ENCODE measurements at places on chromosomes 2 and 18. TPM values are rescaled to one million over a fixed set of nuclear protein-coding genes. Genes with fewer than 3 reads are reported as not detected.

Gene NPHP1
- total RNA-seq, result 5.3 TPM

Gene GRP
- 0.67 TPM for total RNA-seq

Gene COLEC12
- total RNA-seq, result 32.9 TPM

DNA sequence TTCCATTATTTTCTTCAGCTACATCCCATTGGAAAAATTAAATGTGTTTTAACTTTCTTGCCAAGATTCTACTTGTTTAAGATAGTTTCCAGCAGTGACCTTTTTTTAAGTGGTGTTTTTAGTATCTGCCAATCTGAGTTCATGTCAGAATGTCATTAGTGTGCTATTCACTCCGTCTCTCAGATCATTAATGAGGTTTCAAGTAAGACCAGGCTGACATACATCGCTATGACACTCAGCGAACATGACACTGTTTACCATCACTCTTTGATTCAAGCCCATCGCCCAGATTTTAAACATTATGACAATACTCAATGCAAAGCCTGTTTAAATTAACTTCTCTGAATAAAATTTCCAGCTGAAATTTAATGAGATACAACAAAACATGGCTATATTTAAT is 272.0 kb upstream of the KYNU start:
- H3K27me3 ChIP-seq, result no peaks in the 10 kb centered on the region
- H3K36me3 ChIP-seq, result no peaks in the 10 kb centered on the region
- DNase-seq, result no peak
- H3K4me3 ChIP-seq, result no peak overlapping the region
- H3K4me1 ChIP-seq, result no peaks in the 10 kb centered on the region

DNA sequence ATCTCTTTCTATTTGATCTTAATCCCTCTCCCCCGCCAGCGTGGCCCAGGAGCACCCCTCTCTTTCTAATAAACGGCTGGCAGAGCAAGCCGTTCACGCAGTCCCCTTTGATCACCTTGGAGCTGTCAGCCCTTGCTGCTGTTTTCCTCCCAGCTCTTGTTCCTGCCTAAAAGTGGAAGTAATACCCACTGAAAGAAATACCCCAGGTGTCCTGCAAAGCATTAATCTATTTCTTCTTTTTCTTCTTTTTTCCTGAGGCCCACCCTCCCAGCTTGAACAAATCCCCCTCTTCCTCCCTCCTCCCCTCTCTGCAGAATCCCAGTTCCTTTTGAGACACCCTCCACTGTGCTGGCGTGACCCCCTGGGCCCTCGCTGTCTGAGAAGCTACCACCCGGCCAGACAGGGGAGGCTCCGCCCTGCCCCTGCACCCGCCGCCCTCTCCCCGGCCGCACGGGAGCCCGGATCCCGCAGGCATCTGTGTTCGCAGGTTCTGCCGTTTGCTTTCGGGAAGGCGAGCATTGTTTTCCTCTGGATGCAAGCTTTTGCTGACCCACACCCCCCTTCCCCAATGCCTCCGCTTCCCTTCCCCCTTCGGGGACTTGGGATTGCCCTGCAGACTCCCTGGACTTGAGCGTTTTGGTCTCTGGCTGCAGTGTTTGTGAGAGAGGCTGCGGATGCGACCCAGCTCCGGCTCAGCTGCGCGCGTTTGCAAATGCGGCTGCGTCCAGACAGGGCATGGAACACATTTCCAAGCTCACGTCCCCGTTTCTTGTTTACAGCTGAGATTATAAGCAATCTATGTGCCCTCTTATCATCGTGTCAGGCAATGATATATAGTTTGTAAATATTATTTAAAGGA is 631.5 kb downstream of the NYAP2 start:
- H3K27ac ChIP-seq, result peak overlapping the region; percentile 84
- peak overlapping the region; percentile 48 for H3K4me3 ChIP-seq
- H3K27me3 ChIP-seq, result no peaks in the 10 kb centered on the region
- no peaks in the 10 kb centered on the region for H3K36me3 ChIP-seq

GRCh38 chr2:105518897-105519296 is 120.0 kb upstream of the FHL2 start:
- no peak overlapping the region for H3K27ac ChIP-seq
- H3K4me1 ChIP-seq, result no peaks in the 10 kb centered on the region
- H3K27me3 ChIP-seq, result no peaks in the 10 kb centered on the region
- no peak overlapping the region for H3K4me3 ChIP-seq
- DNase-seq, result no peak
- H3K36me3 ChIP-seq, result no peaks in the 10 kb centered on the region

- no peaks in the 10 kb centered on the region for H3K36me3 ChIP-seq
- no peaks in the 10 kb centered on the region for H3K4me1 ChIP-seq
- no peak overlapping the region for H3K4me3 ChIP-seq
- peaks cover 12% of the 10 kb centered on the region for H3K27me3 ChIP-seq
- DNase-seq, result peak; percentile 37
These were observed 96.0 kb upstream of the OTOS start for GRCh38 chr2:240236217-240237111.

GRCh38 chr2:201953396-201953795 is 80.3 kb upstream of the FZD7 start:
- no peak overlapping the region for H3K27ac ChIP-seq
- H3K36me3 ChIP-seq, result no peaks in the 10 kb centered on the region
- H3K4me1 ChIP-seq, result no peaks in the 10 kb centered on the region

- H3K36me3 ChIP-seq, result no peaks in the 10 kb centered on the region
- H3K27ac ChIP-seq, result no peak overlapping the region
- H3K4me1 ChIP-seq, result no peaks in the 10 kb centered on the region
- H3K27me3 ChIP-seq, result no peaks in the 10 kb centered on the region
- no peak overlapping the region for H3K4me3 ChIP-seq
- no peak for DNase-seq
These were observed 107.3 kb upstream of the PID1 start for GRCh38 chr2:229378386-229378785.

DNA sequence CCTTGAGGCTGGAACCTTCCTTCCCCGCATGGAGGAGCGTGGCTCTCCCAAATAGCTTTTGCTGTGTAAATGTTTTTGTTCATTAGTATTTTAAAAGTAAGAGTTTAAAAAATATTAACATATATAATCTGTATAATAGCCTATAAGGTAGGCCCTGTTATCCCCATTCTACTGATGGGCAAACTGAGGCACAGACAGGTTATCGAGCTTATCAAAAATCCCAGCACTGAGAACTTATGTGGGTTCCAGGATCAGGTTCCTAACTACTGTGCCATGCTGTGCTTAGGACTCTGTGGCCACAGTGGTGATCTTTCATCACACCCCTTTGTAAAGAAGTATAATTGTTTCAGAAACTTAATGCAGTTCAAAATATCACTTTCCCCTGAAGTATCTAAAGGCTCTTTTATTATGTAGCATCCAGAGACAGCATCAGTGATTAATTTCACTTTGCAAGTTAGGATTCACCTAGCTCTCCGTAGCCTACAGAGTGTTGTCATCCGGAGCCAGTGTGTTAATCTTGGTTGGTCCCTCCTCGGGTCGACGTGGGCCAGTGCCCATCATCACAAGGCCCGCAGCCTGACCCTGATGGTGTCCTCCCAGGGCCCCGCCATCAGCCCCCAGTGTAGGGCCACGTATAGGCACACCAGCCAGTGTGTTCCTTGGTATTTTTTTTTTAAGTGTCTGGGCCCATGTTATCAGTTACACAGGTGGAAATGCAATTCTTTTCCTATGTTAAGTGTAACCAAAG is 28.7 kb downstream of the CABLES1 start:
- no peak overlapping the region for H3K27ac ChIP-seq
- no peaks in the 10 kb centered on the region for H3K27me3 ChIP-seq
- no peaks in the 10 kb centered on the region for H3K36me3 ChIP-seq
- no peak for DNase-seq
- H3K4me3 ChIP-seq, result no peak overlapping the region

DNA sequence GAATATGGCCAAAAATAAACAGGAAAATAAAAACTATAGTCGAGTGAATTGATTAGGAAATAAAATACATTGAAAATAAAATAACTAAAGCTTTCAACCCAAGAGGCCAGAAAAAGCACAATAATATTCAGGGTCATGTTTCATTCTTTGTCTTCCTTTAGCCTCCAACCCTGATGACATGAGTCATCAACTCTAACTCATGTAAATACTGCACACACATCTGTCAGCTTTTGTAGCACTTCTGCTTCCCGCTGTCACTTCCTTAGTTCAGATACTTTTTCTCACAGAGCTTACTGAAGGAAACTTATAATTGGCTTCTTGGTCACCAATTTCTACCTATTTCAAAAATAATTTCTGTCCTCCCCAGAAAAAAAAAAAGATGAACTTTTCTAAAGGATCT is 112.8 kb downstream of the UPP2 start:
- no peaks in the 10 kb centered on the region for H3K27me3 ChIP-seq
- no peak overlapping the region for H3K27ac ChIP-seq
- no peak overlapping the region for H3K4me3 ChIP-seq
- peaks cover 5% of the 10 kb centered on the region for H3K4me1 ChIP-seq

- no peak overlapping the region for H3K27ac ChIP-seq
- no peaks in the 10 kb centered on the region for H3K4me1 ChIP-seq
- H3K27me3 ChIP-seq, result no peaks in the 10 kb centered on the region
- H3K4me3 ChIP-seq, result no peak overlapping the region
These were observed 31.6 kb downstream of the INPP5D start for GRCh38 chr2:233091595-233092375.

- no peaks in the 10 kb centered on the region for H3K27me3 ChIP-seq
- no peaks in the 10 kb centered on the region for H3K36me3 ChIP-seq
- no peak overlapping the region for H3K4me3 ChIP-seq
- no peak overlapping the region for H3K27ac ChIP-seq
- H3K4me1 ChIP-seq, result no peaks in the 10 kb centered on the region
These were observed 16.2 kb downstream of the IL18RAP start for GRCh38 chr2:102439065-102439695.

DNA sequence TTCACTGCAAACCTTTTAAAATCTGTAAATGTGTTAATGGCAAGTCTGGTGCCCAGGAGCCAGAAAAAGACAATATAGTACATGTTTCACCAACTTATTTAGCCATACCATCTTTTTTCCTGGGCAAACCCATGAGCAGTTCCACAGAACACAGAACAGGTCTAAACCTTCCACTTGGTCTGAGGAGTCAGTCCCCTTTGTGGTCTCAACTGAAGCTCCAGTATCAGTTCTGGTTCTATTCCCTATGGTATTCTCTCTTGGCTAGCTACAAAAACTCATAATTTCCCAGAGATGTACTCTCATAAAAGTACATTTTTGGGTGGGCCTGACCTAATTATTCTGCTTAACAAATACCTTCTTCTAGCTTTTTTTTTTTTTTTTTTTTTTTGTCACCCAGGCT is 31.2 kb downstream of the STK17B start:
- no peak overlapping the region for H3K4me3 ChIP-seq
- no peak overlapping the region for H3K27ac ChIP-seq
- H3K36me3 ChIP-seq, result no peaks in the 10 kb centered on the region

GRCh38 chr2:149483004-149483605 is 104.5 kb downstream of the MMADHC start:
- DNase-seq, result no peak
- H3K27ac ChIP-seq, result no peak overlapping the region
- H3K4me1 ChIP-seq, result no peaks in the 10 kb centered on the region

DNA sequence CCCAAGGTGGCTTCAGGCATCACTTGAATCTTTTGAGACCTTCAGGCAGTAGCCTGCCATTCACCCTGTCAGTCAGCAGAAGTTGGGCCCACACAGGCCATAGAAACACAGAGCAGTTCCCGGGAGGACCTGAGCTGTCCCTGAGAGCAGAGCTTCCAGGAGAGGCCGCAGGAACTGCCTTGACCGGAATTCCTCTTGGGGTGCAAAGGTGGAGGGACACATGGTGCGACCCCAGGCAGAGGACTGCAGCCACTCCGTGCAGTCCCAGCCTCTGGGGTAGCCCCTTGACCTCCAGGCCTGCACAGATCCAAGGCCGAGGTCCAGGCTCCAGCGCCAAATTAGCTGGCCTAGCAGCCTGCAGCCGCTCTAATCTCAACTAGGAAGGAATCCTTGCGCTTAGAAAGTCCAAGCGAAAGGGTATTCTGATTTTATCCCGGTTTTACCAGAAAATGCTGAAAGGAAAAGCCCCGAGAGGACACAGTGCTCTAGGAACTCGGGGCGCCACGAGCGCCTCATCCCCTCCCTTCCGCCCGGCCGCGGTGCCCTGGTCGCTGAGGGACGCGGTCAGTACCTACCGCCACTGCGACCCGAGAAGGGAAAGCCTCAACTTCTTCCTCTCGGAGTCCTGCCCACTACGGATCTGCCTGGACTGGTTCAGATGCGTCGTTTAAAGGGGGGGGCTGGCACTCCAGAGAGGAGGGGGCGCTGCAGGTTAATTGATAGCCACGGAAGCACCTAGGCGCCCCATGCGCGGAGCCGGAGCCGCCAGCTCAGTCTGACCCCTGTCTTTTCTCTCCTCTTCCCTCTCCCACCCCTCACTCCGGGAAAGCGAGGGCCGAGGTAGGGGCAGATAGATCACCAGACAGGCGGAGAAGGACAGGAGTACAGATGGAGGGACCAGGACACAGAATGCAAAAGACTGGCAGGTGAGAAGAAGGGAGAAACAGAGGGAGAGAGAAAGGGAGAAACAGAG is 5.4 kb downstream of the SIX2 start:
- H3K27ac ChIP-seq, result no peak overlapping the region
- no peaks in the 10 kb centered on the region for H3K36me3 ChIP-seq

DNA sequence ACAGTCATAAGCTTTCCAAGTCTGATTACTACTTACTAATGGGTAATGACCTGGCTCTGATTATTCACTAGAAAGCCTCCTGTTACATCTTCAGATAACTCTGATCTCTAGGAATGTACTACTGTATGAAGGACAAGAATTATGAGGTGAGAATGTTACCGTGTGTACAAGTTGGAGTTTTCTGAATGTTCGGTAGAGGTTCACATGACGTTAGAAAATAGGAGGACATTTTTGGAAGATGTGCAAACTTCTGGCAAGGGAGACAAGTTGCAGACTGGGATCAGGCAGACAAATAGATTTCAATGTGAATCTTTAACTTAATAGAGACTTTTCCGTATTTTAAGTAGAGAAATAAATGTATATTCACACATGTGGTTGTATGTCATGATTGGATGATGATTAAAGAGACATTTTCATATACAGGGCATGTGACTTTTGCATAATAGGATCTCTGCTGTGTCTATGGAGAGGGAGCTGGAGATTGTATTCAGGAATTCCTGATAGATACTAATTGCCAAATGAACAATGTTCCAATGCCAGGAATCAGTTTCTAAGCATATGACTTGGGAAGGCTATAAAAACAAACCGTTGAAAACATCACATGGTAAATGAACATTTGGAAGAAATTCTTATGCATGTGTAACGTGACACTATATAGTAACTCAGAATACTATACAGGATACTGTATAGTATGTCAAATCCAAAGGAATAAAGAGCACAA is 1695.8 kb upstream of the PIK3C3 start:
- H3K36me3 ChIP-seq, result no peaks in the 10 kb centered on the region
- H3K27ac ChIP-seq, result no peak overlapping the region
- H3K27me3 ChIP-seq, result no peaks in the 10 kb centered on the region
- peak; percentile 45 for DNase-seq
- H3K4me1 ChIP-seq, result no peaks in the 10 kb centered on the region
- H3K4me3 ChIP-seq, result no peak overlapping the region

GRCh38 chr2:133334923-133335322 is 233.3 kb downstream of the NCKAP5 start:
- no peak overlapping the region for H3K4me3 ChIP-seq
- no peaks in the 10 kb centered on the region for H3K36me3 ChIP-seq
- H3K27me3 ChIP-seq, result no peaks in the 10 kb centered on the region
- no peak for DNase-seq
